ENCODE measurements at places on chromosomes 4 and X.
A peak's percentile ranks its signal among the peaks of the same experiment; 100 is the strongest.

- DNase-seq: no peak
Measured at GRCh38 chrX:129718676-129719075, 20.1 kb upstream of the XPNPEP2 start.

DNA sequence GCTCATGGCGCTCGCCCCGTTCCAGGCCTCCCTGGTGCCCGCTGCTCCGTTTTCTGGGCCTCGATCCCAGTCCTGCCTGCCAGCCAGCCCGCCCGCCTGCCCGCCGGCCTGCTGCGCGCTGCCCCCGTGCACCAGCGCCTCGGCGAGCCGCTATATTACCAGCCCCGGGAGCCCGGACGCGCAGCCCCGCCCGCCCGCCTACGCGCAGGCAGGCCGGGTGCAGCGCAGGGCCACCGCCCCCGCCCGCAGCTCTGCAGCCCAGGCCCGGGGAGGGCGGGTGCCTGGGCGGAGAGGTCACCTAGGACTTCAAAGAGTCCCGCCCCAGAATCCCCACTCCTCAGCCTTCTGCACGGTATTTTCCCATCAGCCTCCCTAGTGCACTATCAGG is at the start of gene MAOB:
TSS of gene MAOB (minus strand) at position 157 of the 388 bp plus-strand sequence. CDS start at position 6, 151 bp downstream.
- DNase-seq: no peak

GRCh38 chrX:19373351-19373891 is 29.7 kb downstream of the PDHA1 start:
- no peak for DNase-seq

DNA sequence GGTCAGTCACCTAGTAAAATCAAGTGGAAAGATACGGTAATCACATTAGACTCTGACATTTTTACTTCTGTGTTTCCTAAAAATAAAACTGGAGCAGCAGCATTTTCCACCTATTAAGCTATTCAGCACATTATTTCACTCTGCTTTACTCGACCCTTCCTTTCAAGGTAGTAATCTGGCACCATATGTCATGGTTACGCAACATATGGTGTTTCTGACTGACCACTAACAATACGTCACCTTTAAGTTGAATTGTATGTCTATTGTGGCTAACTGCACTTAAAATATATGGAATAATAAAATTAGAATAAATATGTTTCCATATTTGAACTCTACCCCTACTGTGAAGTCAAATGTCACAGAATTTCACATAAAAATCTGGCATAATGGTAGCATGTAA is 168.8 kb downstream of the CDS1 start:
- DNase-seq: no peak

- DNase-seq: no peak
Measured at GRCh38 chrX:41734530-41734929, 10.5 kb downstream of the GPR82 start.

DNA sequence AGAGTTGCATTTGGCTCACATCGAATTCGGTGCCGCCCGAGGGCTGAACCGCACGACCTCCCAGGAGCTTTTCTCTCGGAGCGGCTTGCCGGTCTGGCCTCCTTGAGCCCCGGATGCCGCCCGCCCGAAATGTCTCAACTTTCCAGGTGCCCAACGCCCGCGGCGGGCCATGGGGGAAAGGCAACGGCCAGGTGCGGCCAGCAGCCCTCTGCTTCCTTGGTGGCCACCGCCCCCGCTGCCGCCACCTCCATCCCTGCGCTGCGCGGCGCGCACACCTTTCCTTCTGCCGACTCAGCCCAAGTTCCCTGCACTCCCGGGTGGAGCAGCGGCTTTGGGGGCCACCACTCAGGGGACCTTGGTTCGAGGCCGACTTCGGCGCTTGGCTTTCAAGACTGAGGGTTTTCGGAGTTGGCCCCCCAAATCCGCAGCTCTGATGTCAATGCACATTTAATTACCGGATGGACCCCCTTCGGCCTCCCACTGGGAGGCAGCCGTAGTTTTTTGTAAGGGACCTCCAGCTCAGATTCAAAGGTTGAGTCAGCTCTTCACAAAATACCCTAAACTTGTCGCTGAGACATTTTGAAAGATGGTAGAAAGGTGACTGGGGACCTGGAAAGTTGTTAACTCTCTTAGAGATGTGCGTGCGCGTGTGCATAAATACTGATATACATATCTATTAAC is 1.1 kb downstream of the AFF2 start:
- peak; percentile 35 for DNase-seq

DNA sequence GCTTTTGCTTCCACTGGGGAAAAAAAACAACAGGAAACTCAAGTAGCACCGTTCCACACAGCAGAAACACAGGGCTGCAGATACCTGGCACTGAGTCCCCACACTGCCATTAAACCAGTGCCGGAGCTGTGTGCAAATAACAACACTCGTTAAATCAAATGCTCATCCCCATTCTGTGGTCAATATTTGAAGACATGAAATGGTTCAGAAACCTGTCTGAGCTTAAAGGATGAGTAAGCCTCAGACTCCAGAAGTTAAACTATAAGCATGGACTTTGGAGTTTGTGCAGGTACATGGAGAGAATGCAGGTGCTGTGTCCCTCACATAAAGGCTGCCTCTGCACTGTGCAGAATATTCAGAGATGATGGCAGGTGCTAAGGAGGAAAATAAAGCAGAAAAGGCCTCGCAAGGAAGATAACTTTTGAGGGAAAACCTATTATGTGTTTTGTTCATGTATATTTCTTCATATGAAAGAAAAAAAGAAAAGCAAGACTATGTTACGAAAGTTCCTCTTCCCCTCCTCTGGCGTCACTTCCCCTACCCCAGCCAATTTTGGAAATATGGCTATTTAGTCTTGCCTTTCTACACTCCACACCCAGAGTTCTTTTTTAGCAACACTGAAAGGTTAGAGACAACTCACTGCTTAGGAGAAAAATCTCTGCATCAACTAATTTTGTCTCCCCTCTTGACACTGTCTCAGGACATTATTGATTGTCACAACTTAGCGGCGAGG is 4.6 kb downstream of the MPP1 start:
- DNase-seq: no peak

DNA sequence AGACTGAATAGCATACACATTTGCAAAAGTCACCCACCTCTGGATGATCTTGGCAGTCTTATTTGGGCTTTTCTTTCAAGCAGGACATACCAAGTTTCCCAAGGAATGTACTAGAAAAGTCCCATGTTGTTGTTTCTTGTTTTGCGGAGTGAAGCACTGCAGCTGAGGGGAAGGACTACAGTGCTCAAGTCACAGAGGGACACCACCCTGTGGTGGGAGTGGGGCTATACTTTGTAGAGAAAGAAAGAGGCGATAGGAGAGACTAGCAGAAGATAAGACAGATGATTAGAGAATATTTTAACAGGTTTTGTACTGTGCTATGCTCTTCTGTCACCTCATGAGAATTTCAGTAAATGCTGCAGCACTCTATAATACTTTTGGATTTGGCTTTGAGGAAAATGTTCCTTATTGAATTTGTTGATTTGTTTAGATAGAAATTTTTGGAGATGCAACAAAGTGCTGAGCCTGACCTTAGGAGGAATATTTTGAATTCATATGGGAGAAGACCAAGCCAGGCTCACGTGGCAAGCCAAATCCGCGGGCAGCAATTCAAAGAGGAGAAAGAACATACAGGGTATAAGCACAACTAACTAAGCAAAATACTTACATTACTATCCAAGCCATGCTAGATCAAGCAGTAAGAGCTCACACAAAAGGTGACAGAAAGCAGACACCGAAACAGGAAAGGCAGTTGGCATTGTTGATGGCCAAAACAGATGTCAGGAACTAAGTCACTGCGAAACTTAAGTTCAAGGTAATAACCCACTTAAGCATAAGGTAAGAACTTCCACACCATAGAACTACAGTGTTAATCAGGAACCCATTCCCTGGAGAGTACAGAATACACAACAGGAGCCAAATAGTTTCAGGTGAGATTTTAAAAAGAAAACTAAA is 280.3 kb upstream of the INTU start:
- no peak for DNase-seq

DNA sequence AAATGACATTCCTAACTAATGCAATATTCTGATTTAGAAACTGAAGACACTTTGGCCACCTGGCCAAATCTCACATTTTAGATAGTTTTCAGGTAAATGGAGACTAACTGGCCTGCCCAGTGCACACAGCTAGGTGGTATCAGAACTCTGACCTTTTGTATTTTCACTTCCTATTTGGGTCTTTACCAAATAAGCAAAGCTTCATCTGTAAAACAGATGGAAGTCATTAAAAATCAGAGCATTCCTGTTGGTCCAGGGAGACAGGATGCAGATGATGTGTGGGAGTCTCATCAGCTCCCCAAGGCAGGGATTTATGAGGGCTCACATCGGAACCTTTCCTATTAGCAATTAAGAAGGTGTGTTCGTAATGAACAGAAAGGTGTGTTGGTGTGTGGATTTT is 57.7 kb downstream of the ARHGAP10 start:
- no peak for DNase-seq

GRCh38 chrX:74249963-74250362 is 54.0 kb upstream of the ZCCHC13 start:
- no peak for DNase-seq

- no peak for DNase-seq
Measured at GRCh38 chrX:13837290-13837745, 20.4 kb upstream of the GPM6B start.

- no peak for DNase-seq
Measured at GRCh38 chr4:120085705-120086104, 19.1 kb upstream of the MAD2L1 start.
